ENCODE measurements at places on chromosomes 7 and 10.

DNA sequence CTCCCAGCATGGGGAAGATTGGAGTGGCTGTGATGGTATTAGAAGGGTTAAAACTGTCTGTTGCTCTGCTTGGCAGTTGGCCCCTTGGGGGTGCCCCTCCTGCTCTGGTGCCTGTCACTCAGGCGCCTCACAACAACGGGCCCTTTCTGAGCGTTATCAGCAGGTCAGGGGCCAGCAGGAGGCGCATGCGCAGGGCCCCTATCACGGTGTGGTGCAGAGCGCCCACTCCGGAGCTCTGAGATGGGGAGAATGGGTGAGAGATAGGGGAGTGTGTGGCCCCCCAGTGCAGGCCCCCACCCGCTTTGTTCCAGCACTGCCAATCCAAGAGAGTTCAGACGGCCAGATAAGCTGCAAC lies 24.8 kb downstream of the GBX1 start:
- no peak for DNase-seq

GRCh38 chr7:132882714-132883428 lies 199.0 kb downstream of the CHCHD3 start:
- no peak for DNase-seq

DNA sequence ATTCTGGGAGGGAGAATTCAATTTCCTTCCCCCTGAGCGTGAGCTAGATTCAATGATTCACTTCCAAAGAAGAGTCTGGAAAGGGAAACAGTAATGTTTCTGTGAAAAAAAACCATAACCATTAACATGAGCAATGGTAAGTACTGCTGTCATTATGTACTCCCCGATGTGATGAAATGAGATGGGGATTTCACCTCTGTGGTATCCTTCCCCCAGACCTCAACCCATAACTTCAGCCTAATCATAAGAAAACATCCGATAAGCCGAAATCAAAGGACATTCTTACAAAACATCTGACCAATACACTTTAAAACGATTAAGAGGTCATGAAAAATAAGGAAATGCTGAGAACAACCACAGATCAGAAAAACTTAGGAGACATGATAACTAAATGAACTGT lies 27.2 kb downstream of the EZH2 start:
- no peak for DNase-seq

- no peak for DNase-seq
These were observed 491.8 kb upstream of the FOXK1 start for GRCh38 chr7:4190010-4190981.

GRCh38 chr10:33722067-33722466 lies 387.6 kb upstream of the NRP1 start:
- no peak for DNase-seq

DNA sequence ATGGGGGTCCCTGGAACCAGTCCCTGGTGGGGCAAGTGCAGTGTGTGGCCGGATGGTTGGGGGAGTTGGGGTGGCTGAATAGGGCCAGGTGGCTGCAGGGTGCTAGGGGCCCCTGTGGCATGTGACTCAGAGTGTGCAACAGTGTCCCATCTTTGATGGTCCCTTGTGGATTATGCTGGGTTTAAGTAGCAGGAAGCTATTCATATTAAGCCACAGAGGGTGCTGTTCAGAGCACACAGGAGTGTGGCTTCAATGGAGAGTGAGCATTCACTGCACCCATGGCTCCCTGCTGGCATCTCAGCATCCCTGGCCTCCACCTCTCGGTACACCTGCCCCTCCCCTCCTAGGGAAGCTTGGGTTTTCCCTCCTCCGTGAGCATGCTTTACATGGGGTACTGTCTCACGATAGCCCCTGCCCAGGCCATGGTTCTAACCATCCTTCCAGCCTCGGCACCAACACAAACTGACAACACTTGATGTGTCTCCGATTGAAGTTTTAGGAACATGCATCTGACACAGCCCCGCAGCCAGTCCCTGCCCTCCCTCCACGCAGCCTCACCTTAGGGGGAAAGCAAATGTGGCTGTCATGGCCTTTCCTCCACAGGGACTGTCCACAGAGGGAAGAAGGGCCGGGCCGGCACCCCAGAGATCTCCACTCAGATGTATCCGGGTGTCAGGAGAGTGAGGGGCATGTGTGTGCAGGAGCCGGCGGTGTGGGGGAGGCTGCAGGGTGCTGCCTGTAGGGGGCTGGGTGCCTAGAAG lies 30.4 kb upstream of the PPIF start:
- DNase-seq: no peak

DNA sequence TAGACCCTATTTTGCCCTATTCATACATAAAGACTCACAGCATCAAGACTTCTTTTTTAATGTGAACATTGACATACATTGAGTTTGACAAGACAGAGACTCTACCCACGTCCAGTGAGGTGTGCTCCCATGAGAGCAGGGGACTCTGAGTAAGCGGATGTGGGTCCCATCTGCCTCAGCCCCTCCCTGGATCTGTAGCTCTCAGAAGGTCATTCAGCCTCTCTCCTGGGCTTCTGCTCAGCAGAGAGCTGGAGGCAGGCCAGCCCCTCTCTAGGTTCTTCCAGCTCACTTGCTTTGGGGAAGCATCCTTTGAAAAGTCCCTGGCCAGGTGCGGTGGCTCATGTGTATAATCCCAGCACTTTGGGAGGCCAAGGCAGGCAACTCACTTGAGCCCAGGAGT lies 146.9 kb upstream of the ZMIZ1 start:
- DNase-seq: no peak

- no peak for DNase-seq
These were observed 41.7 kb downstream of the RGS10 start for GRCh38 chr10:119500821-119501220.

DNA sequence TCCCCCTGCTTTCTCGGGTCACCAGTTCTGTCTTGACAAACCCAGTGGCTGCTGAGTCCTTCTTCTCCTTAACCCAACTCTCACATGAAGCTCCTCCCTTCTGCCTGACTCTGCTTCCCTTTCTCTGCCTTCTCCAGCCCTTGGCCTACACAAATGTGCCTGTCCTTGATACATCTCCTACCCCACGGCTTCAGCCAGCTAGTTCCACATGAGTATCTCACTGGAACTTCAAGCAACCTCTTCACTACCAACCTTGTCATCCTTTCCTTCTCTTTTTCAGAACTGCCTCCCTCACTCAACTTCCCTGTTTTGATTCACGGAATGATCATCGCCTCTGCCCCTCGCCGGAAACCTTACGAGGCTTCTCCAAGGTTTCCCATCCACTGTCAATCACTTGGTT lies 55.9 kb downstream of the PDIA4 start:
- DNase-seq: no peak

GRCh38 chr7:40945788-40946187 lies 757.1 kb downstream of the INHBA start:
- DNase-seq: no peak

DNA sequence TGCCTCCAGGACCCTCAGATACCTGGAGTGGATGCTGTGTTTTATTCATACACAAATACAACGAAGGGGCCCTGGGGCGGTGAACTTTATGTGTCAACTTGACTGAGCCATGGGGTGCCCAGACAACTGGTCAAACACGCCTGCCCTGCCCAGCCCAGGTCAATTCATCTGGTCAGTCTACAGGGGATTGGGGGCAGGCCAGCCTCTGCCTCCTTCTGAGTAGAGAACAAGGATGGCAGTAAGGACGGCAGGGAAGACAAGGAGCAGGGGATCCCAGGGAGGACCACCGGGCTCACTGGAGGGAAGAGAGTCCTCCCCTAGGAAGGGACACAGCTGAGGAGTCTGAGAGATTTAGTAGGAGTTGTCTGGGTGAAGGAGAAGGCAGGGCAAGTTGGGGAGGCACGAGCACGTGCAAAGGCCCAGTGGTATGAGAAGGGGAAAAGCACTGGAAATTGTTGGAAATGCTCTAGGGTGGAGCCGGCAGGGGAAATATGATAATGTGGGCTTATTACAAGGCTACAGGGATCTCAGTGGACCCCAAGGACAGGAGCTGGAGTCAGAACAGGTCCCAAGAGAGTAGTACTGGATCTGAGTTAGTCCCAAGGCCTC lies 63.4 kb downstream of the MYL10 start:
- no peak for DNase-seq

Measured in CD8-positive, alpha-beta memory T cell (primary cell).